ENCODE measurements at places on chromosomes 7 and 10. TPM values are rescaled to one million over a fixed set of nuclear protein-coding genes. Genes with fewer than 3 reads are reported as not detected.
A peak's percentile ranks its signal among the peaks of the same experiment; 100 is the strongest.

The KCNH2 gene
- 0.29 TPM for total RNA-seq

The KCP gene
- total RNA-seq, result not detected

The MOGAT3 gene
- not detected for total RNA-seq

The GATA3 gene
- 24.4 TPM for total RNA-seq

The HMX3 gene
- 0.69 TPM for total RNA-seq

The CFAP46 gene
- total RNA-seq, result not detected

DNA sequence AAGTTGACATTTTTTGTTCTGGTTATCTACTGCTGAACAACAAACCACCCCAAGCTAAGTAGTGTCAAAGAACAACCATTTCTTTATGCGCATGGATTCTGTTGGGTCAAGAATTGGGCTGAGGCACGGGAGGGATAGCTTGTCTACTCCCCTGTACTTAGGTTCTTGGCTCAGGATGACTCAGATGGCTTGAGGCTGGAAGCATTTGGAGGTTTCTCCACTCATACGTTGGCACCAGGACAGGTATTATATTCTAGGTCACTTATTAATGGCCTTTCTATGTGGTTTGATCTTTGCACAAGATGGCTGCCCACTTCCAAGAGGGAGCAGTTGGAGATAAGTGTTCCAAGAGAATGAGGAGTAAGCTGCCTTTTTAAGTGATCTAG, 11.8 kb upstream of the TFAM start:
- DNase-seq, result no peak

DNA sequence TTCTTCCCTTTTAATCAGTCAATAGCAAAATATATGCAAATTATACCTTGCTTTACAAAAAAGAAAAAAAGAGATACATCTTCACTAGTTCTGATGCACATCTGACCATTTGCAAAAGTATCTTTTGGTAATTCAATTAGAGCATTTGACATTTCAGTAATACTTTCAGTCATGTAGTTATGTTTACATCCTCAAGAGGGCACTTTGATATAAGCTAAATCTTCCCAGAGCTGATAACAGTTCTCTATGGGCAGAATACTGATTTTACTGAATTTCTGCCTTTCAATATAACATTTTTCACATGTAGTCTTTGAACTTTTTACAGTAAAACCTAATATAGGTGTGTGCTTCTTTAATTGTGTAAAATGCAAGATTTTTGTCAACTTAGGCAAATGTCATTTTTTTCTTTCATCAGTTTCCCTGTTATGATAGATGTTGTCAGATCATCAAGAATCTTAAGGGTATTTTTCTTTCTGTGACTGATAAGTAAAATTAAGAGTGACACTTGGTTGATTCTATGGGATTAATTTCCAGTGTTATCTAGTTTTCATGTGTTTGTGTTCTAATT, 703.5 kb upstream of the SEMA3D start:
- DNase-seq, result no peak

GRCh38 chr7:90645784-90646183, 49.7 kb downstream of the CDK14 start:
- no peak for DNase-seq

DNA sequence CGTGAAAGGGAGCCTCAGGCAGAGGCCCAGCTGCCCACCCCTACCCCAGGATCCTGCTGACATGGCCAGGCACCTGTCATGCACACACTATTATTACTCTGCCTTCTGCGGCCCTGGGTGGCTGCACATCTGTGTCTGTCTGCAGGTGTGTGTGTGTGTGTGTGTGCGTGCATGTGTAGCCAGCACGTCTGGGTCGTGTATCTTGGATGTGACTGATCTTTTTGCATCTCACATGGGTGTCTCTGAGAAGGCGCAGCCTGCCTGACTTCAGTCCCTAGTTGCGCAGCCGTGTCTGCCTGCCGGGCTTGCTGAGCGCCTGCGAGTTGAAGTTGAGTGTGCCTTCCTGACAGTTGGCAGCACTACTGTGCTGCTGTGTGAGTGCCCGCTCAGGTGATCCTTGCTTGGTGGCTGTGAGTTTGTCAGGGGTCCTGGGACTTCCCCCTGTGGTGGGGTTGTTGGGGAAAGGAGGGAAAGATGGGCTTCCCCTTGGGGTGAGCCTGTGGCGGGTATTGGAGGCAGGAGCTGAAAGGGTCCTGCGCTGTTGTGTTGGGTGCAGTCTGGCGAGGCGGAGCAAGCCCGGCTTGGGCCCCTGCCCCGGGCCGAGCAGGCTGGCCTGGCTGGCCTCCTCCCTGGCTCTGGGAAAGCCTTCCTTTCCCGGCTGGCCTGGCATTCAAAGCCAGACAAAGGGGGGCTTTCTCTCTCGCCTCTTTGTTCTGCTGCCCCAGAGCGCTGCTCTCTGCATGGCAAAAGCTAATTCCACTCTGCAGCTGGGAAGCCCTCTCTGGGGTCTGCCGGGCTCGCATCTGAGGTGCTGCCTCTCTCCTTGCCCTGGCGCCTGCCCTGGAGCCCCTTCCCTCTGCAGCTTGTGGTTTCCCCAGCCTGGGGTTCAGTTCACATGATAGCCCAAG, 4.9 kb downstream of the TRIM8 start:
- DNase-seq, result peak; percentile 71

- no peak for DNase-seq
Observed at GRCh38 chr10:53331460-53331859, 558.9 kb upstream of the MBL2 start.

- DNase-seq, result no peak
Observed at GRCh38 chr7:22088827-22089226, 143.1 kb upstream of the CDCA7L start.

GRCh38 chr7:39621784-39622411, 1.5 kb upstream of the RALA start:
- no peak for DNase-seq

Measured in activated CD8-positive, alpha-beta T cell treated with anti-CD3 and anti-CD28 coated beads for 36 hours (primary cell).